ENCODE measurements at places on chromosomes 11 and 22.

- no peak for DNase-seq
These were observed 2.7 kb downstream of the SYCE3 start for GRCh38 chr22:50560034-50560433.

DNA sequence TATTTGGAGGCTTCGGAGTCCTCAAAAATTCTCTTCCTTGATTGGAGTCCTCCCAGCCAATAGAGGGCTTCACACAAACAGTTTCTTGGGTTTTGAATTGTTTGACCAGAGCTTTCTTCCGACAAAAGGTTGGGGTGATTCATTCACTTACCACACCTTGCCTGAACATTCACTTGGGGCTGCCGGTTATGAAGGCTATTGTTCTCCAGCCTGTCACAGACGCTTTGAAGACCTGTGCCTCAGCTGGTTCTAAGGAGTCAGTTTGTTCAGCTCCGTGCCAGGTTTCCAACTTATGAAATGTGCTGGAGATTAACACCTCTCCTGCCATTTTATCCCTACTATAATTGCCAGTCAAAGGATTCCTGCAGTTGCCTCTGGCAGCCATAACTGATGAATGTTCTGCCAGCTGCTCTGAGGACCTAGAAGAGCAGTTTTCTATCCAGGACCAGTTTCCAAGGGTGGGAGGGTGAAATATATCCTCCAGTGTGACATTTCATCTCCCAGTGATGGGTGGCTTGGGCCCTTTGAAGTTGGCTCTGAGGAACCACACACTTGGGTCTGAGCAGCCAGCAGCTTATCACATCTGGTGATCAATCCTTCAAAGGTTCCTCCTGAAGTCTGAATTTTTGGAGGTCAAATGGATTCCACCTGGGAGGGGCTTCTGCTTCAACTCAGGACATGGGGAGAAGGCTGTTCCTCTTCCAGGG, 31.4 kb downstream of the LIMK2 start:
- DNase-seq: no peak

DNA sequence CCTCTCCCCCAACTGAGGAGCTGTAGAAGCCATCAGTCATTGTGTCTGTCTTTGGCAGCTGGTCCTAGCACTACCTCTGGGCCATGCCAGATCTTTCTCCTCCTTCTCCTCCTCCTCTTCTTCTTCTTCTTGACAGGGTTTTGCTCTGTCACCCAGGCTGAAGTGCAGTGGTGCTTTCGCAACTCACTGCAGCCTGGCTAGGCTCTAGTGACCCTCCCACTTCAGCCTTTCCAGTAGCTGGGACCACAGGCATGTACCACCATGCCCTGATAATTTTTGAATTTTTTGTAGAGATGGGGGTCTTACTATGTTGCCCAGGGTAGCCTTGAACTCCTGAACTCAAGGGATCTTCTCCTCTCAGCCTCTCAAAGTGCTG, 50.1 kb upstream of the SHANK2 start:
- DNase-seq: no peak

GRCh38 chr22:50556703-50557102, 6.0 kb downstream of the SYCE3 start:
- DNase-seq: no peak

DNA sequence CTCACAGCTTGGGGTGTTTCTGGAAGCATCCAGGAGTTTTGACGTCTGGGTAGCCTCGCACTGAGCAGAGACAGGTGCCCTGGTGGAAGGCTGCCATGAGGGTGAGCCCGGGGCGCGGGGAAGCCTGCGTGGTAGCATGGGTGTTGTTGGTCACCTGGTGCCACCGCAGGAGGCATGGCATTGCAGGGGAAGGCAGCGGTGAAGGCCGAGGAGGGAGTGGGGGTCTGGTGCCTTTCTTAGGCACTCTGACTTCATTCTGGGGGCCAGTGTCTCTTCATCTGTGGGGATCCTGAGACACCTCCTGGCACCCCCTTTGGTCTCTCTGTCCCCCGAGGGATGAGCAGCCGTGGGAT, 271.2 kb downstream of the TBC1D22A start:
- DNase-seq: no peak

DNA sequence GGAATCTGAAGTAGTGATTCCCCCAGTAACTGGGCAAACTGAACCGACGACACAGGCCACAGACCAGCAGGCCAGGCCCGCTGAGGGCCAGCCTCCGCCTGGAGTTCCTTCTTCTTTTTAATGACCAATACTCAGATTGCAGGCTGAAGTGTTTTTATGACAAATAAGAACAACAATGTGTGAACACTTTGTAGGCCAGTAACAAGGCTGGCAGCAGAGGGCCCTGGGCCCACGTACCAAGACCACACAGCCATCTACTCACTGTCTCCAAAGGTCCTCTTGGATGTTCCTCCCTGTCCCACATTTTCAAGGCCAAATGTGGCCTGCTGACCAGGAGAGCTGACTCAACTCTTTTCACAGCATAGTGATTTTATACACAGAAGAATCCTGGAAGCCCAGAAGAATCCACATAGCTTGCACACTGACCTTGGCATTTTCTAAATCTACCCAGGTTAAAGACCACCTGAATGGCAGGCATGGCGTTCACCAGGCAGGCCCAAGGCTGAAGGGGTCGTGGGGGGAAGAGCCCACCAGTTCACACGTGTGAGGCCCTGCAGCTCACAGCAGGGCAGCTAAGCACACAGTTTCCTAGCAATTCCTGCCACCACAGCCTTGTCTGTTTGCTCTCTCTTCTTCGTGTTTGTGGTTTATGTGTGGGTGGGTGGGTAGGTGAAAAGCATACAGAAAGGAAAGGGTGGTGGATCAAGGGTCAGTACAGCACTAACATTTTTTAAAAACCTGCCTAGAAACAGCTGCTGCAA, 13.3 kb downstream of the SMCO4 start:
- DNase-seq: no peak

- no peak for DNase-seq
These were observed 225.8 kb downstream of the ETS1 start for GRCh38 chr11:128361451-128362020.

DNA sequence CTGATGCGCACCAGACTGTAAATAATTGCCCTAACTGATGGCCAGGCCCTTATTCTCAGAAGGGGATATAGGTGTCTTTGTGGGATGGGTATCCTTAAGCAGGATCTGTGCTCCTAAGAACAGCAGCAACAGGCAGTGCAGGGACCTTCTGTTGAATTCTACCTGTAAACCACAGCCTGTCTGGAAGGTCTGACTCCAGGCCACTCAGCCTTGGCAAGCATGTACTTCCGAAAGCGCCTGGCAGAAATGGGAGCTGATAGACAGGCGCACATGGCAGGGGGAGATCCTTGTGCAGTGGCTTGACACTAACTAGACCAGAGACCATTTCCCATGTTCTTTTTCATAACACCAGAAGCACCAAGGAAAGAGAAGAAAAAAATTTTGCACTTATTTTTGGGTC, 59.0 kb downstream of the C22orf31 start:
- DNase-seq: no peak

- no peak for DNase-seq
These were observed 912.1 kb upstream of the FAT3 start for GRCh38 chr11:91312541-91312940.

GRCh38 chr11:2807025-2807681, 78.4 kb downstream of the CDKN1C start:
- DNase-seq: no peak

Data from NCI-H1930 (cell line).